ENCODE measurements at places on chromosomes 4 and X. TPM values are rescaled to one million over a fixed set of nuclear protein-coding genes. Genes with fewer than 3 reads are reported as not detected.

DNA sequence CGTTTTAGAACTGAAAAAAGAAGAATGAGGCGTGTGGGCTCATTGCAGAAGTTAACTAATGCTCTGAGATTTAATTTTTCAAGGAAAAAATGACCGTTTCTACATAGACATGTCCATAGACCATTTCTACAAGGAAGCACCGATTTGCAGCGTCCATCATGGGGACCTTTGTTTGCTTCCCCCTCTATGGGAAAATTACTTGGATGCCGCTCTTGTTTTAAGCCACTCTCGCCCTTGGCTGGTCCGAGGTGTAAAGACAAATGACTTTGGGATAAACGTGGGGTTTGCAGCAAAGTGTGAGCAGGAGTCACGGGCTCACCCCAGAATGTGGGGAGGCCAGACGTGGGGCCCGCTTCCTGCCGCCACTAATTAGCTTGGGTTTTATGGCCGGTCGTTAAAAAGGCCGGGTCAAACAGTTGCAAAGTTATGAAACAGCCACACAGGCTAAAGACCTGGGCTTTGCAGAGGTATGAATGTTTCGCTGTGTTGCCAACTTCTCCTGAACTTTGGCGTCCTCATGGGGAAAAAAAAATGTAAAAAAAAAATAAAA is 235.9 kb downstream of the SHOX start:
- no peaks in the 10 kb centered on the region for H3K4me1 ChIP-seq
- H3K27me3 ChIP-seq, result no peaks in the 10 kb centered on the region
- H3K36me3 ChIP-seq, result no peaks in the 10 kb centered on the region
- H3K27ac ChIP-seq, result no peak overlapping the region

DNA sequence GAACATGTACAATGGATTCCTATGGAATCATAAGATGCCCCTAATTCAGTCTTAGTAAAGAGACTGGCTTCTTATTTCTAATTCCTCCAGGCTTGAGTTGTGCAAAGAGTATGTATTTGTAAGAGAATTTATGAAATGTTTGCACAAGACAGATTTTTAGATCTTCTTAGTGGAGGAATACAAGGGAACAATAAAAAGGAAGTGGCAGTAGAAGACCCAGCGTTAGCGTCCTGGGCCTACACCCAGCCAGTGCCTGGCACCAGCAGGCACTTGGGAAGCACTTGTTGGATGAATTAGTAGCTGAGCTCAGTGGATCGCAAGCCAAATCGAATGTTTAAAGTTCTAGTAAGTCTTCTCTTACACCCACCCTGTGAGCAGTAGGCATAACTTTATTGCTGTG is 157.4 kb downstream of the PTTG2 start:
- H3K27ac ChIP-seq, result no peak overlapping the region
- DNase-seq, result no peak
- H3K4me1 ChIP-seq, result peaks cover 12% of the 10 kb centered on the region
- no peaks in the 10 kb centered on the region for H3K36me3 ChIP-seq
- no peak overlapping the region for H3K4me3 ChIP-seq

- no peaks in the 10 kb centered on the region for H3K4me1 ChIP-seq
- no peak overlapping the region for H3K27ac ChIP-seq
- H3K36me3 ChIP-seq, result no peaks in the 10 kb centered on the region
- no peak overlapping the region for H3K4me3 ChIP-seq
- no peak for DNase-seq
Measured at GRCh38 chr4:89368861-89369260, 61.3 kb upstream of the GPRIN3 start.

DNA sequence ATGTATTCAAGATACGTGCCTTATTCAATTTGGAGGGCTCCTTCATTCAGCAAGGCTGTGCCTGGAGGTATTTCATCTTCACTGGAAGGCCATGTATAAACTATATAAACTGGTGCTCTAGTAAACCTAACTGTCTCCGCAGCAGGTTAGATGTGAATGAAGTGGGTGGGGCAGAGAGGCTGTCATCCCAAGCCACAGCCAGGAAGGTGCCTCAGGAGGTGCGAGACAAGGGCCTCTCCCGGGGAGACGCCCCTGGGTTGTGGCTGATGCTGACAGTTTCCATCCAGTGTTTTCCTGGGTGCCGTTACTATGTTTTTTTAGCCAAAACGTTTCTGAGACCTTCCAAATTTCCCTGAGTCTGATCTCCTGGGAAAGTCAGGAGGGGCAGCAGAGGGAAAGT is 221.5 kb upstream of the RPL34 start:
- H3K4me1 ChIP-seq, result no peaks in the 10 kb centered on the region
- no peaks in the 10 kb centered on the region for H3K36me3 ChIP-seq
- H3K27ac ChIP-seq, result no peak overlapping the region
- H3K4me3 ChIP-seq, result no peak overlapping the region
- DNase-seq, result no peak

DNA sequence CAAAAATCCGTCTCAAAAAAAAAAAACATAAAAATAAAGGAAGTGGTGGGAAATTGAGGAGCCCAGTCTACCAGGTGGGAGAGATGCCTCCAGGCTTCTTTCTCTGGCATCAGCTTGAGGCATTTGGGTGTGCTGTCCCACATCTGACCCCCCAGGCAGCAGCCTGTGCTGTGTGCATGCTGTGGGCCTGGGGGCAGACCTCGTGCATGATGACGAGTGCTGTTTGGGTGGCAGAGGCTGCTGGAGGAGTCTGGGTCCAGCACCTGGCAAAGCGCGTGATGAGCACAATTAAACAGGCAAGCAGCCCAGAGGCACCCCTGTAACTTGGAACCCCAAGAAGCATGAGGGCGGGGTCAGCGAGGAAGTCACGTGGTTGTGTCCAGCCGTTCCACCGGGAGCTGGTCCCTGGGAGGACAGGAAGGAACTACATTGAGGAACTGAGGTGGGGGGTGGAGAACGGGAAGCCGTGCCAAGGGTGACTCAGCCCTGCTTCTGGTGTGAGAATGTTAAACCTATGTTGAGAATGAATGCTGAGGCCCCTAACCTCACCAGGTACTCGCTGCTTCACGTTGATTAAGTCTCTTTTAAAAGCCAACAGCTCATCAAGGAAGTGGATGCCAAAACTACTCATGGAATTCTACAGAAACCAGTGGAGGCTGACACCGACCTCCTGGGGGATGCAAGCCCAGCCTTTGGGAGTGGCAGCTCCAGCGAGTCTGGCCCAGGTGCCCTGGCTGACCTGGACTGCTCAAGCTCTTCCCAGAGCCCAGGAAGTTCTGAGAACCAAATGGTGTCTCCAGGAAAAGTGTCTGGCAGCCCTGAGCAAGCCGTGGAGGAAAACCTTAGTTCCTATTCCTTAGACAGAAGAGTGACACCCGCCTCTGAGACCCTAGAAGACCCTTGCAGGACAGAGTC is 6.1 kb downstream of the TACC3 start:
- H3K36me3 ChIP-seq, result peaks cover 95% of the 10 kb centered on the region
- DNase-seq, result peak; percentile 67
- no peaks in the 10 kb centered on the region for H3K27me3 ChIP-seq
- H3K4me1 ChIP-seq, result peaks cover 10% of the 10 kb centered on the region
- no peak overlapping the region for H3K4me3 ChIP-seq
- peak overlapping the region; percentile 52 for H3K27ac ChIP-seq

DNA sequence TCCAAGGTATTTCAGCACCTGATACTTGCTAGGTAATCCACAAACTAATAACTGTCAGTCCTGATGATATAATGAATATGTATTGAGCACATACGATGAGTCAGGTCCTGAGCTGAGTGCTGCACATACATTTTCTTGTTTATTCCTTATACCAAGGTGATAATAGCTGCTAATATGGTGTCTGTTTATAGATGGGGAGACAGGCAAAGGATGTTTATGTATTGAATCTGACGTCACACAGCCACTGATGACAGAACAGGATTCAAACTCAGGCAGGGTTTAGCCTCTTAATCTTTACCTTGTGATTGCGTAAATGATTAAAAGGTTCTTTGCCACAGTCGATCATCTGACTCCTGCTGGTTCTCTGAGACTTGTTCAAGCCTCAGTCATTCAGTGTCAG is 609.9 kb upstream of the CPEB2 start:
- no peak overlapping the region for H3K27ac ChIP-seq
- no peaks in the 10 kb centered on the region for H3K27me3 ChIP-seq
- H3K4me1 ChIP-seq, result no peaks in the 10 kb centered on the region
- no peak overlapping the region for H3K4me3 ChIP-seq

DNA sequence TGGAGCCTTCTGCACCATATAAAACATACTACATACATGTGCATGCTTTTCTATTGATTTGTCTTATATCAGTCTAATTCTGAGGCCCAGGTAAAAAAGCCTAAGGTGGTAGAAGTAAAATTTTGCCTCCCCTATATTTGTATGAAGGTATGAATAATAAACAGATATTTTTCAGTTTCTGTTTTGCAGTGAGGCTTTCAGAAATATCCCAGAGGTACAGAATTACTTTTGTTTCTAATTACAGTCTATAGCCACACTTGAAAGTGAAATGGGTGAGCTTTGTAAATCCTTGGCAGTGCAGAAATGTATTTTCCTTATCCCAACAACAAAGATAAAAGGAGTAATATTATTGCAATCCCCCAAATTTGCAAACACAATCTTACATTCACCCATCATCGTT is 59.5 kb downstream of the DDX60 start:
- H3K4me3 ChIP-seq, result no peak overlapping the region
- DNase-seq, result no peak
- H3K4me1 ChIP-seq, result no peaks in the 10 kb centered on the region
- no peaks in the 10 kb centered on the region for H3K27me3 ChIP-seq
- no peaks in the 10 kb centered on the region for H3K36me3 ChIP-seq

DNA sequence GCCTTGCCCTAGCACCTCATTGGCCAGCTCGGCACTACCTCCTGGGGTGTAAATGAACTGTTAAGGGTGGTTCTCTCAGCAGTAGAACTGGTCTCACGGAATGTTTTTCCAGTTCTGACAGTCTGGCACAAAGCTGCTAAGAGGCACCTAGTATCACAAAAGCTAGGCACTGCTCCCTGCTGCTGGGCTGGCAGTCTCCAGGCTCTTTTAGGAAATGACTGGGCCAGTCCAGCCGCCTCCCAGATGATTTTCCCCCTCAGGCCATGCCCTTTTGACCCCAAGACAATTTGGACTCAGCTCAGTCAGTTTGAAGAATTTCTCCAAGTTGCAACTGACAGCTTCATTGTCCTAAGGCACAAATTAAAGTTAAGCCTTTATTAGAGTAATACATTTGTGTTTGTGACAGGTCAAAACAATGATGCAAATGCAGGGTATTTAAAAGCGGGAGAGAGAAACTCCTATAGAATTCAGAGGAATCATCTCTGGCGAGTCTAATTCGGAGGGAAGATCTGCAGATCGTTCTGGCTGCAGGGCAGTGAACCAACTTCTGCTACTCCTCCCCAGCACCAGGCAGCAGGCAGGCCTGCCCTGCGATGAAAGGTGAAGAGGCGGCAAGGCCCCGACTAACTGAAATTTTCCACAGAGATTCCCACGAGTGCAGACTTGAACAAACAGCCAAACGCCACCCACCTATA is 7.9 kb downstream of the FRMD7 start:
- DNase-seq, result no peak
- H3K4me1 ChIP-seq, result no peaks in the 10 kb centered on the region
- no peak overlapping the region for H3K27ac ChIP-seq

- DNase-seq, result no peak
- H3K4me3 ChIP-seq, result no peak overlapping the region
- no peak overlapping the region for H3K27ac ChIP-seq
- H3K27me3 ChIP-seq, result no peaks in the 10 kb centered on the region
Measured at GRCh38 chr4:121535351-121535750, 154.5 kb upstream of the QRFPR start.

The CXCL3 gene
- total RNA-seq, result 0.50 TPM

- H3K4me3 ChIP-seq, result no peak overlapping the region
- no peak for DNase-seq
- H3K4me1 ChIP-seq, result no peaks in the 10 kb centered on the region
- no peak overlapping the region for H3K27ac ChIP-seq
- H3K36me3 ChIP-seq, result no peaks in the 10 kb centered on the region
- no peaks in the 10 kb centered on the region for H3K27me3 ChIP-seq
Measured at GRCh38 chr4:117387072-117387471, 301.7 kb upstream of the TRAM1L1 start.

The RTL3 gene
- total RNA-seq, result not detected

- no peak overlapping the region for H3K27ac ChIP-seq
- H3K4me1 ChIP-seq, result no peaks in the 10 kb centered on the region
- H3K4me3 ChIP-seq, result no peak overlapping the region
- H3K36me3 ChIP-seq, result no peaks in the 10 kb centered on the region
Measured at GRCh38 chrX:50071494-50071893, 129.3 kb downstream of the AKAP4 start.

The PPP3CA gene
- 117 TPM for total RNA-seq

DNA sequence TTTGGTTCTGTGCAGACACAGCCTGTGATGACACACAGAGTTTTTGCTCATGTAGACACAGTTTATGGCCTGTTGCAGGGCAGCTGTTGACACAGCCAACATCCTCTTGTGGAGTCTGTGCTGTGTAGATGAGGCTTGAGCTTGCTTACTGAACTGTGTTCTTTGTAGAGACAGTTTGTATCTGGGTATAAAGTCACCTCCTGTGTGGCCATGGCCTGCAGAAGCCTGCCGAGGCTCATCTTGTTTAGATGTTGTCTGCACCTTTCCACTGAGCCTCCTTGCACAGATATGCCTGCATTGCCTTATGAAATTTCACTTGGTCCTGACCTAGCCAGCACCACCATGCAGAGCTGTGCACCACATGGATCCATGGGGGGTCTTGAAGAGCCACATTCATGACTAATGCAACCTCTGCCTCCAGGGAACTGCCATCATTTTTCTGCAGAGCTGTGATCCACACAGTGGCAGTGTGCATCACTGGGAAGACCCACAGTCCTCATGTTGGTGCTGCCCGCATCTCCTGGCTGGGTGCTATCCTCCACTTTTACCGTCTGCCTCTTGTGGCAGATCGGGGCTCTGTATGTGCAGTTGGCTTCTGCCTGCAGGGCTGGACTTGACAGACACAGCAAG is 198.0 kb upstream of the MAMLD1 start:
- H3K4me3 ChIP-seq, result no peak overlapping the region
- DNase-seq, result peak; percentile 12
- H3K36me3 ChIP-seq, result no peaks in the 10 kb centered on the region
- no peaks in the 10 kb centered on the region for H3K4me1 ChIP-seq

DNA sequence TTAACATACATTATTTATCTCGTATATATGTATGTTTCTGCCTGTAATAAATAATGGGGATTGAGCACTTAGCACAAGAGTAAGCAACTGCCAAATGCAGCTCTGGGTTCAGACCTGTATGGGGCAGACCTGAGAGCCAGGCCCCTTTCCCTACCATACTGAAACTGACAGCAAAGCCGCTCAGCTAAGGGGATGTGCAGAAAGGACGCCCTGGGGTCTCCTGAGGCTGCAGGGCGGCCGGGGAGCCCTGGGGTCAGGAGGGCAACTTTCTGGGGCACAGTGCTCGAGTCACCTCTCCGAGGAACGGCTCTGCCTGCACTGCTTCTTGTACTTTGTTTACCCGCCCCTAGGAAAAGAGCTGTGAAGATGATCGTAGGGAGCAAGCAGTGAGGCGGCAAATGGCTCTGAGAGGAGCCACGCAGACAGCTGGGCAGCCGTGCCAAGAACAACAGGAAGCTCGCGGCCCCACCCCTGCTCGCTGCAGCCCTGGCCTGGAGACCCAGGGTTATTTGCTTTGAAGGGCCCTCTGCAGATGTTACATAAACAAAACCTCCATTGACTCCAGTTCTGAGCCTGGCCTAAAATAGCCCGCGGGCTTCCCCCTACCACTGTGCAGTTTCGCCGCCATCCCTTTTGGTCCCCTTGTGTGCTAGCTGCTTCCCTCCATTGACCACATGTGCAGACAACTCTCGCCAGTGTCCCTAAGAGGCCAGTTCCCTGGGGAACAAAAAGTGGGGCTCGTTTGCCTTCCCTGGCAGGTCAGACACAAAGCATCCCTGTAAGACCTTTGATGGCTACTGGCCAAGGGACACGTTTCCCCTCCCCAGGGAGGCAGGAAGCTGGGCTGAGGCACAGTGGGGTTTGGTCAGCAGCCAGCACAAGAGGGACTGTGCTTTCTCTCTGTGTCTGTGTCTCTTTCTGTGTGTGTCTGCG is 111.3 kb upstream of the LNX1 start:
- H3K4me3 ChIP-seq, result no peak overlapping the region
- no peaks in the 10 kb centered on the region for H3K36me3 ChIP-seq
- peak; percentile 15 for DNase-seq
